Stimulated activated CD8-positive, alpha-beta memory T cell treated with anti-CD3 and anti-CD28 coated beads, Interleukin-15, amount 100 ng/mL, for 1 hour (primary cell): ENCODE measurements at places on chromosomes 1 and 21.
A peak's percentile ranks its signal among the peaks of the same experiment; 100 is the strongest.

DNA sequence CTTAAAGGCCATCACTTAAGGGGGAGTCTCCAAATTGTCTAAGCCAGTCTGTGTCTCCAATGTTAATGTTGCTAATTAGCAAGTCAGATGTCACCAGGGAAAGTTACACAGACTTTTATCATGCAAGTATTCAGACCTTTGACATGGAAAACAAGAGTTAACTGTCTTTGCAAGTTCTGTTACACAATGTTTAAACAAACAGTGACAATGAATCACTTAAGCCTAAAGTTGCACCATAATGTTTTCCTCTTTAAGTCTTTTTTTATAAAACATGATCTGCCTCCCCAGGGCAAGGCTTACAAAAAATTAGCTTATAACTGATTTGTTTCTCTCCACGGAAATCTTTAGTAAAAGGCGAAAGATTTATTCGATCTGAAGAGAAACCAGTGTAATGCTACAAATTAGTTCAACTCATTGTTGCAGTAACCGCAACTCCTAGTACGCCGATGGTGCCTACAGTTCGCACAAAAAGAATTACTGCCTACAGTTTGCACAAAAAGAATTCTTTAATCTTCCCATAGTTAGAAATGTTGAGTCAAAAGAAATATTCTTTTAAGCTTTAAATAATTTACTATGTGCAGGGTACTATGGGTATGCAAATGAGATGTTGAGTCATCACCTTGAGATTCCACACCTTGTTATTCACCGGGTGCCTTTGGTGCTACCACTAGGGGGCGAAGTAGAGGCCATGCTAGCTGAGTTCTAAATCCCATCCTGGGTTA lies 45.3 kb downstream of the HHAT start:
- DNase-seq: peak; percentile 27

DNA sequence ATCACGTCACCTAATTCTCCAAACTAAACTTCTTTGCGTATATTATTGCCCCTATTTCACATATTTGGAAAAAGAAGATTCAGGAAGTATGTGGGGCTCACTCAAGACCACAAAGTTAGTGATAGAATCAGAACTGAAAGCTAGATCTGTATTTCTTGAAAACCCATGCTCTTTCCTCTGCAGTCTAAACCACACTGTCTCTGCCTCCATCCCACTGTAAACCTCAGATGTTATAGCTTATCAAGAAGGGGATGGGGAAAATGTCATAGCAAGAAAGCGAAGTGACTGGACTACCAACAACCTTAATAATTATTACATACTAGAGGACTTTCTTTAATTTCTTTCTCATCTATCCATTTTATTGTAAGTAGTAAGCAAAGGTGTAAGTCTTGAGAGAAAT lies 257.7 kb upstream of the SGIP1 start:
- no peak for DNase-seq

DNA sequence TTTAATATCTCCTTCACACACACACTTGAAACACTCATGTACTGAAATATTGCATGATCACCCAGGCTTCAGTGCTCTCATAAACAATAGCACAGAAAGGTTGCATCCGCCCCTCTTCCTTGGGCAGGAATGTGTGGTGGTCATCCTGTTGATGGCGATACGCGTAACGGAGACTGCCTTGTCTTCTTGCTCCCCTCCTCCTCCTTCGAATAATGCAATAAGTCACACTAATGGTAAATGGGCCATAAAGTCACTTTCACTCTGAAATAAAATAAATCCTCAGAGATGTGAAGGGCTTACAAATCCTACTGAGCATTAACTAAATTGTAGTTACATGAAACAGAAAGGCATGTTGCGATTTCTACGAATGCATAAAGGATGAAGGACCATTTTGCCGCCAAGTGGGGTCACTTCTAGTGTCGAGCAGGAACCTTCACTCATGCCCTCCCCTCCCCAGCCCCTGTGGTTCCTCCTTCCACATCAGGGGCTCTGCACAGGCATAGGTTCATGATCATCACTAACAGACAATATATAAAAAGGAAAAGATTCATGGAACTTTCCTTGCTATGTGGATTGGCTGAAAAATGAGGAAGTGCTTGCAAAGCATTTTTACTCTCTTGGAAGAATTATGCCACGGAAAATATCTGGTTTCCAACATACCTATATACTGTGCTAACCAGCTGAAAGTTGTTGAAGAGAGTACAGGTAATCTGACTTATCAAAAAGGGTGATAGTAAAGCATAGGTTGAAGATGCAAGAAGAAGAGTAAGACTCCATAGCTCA lies 1.2 kb upstream of the PGBD5 start:
- no peak for DNase-seq

- no peak for DNase-seq
These were observed 6.4 kb upstream of the LRP8 start for GRCh38 chr1:53334312-53334711.

DNA sequence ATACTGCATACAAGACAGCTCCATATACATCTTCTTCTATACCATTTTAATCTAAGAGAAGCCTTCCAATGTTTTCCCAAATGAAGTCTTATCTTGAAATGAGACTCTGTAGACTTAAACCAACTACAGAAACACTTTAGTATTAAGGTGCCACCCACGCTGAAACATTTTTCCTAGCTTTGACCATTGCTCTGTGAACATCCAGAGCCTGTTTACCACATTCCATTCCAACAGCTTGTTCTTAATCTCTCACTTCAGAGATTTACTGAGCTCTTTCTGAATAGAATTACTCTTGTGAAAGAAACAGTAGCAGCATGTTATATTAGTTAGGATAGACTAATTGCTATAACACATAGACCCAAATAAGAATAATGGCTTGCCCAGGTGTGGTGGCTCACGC lies 19.6 kb upstream of the POGZ start:
- DNase-seq: no peak

- DNase-seq: no peak
These were observed 190.5 kb downstream of the HS2ST1 start for GRCh38 chr1:87104945-87105344.

DNA sequence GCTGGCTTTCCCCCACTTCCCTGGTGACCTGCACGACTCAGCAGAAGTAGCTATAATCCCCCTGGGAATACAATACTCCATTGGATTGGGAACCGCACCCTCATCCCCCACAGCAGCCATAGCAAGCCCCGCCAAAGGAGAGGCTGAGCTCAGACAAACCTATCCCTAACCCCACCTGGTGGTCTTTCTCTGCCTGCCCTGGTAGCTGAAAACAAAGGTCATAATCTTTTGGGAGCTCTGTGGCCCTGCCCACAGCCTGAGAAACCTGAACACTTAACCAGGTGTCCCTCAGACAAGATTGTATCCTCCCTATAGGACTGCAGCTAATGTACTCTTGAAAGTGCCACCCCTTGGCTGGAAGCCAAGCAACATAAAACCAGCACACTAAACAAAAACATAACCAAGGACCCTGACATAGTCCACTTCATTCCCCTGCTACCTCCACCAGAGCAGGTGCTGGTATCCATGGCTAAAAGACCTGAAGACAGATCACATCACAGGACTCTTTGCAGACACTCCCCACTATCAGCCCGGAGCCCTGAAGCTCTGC lies 71.6 kb upstream of the RUNX1 start:
- DNase-seq: no peak

GRCh38 chr1:247528812-247529474 lies 7.3 kb downstream of the OR2C3 start:
- no peak for DNase-seq

GRCh38 chr1:185477638-185478580 lies 160.9 kb upstream of the IVNS1ABP start:
- no peak for DNase-seq

- DNase-seq: no peak
These were observed 12.6 kb upstream of the RGL1 start for GRCh38 chr1:183792300-183792699.

DNA sequence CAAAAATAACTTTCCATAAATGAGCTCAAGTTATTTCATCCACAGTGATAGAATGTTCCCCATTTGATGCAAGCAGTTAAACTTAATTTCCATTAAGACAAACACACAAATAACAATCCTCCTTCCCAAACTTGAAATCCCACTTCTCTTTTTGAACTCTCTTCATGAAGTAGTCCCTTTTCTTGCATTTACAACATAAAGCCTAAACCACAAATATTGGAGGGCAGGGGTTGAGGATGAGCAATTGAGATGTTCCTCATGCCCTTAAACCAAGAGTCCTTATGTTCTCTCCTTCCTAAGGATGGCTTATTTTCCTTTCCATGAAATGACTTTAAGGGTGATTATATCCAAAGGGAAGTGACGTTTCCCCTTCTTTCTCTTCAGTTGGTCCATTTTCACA lies 228.8 kb downstream of the DISC1 start:
- no peak for DNase-seq

DNA sequence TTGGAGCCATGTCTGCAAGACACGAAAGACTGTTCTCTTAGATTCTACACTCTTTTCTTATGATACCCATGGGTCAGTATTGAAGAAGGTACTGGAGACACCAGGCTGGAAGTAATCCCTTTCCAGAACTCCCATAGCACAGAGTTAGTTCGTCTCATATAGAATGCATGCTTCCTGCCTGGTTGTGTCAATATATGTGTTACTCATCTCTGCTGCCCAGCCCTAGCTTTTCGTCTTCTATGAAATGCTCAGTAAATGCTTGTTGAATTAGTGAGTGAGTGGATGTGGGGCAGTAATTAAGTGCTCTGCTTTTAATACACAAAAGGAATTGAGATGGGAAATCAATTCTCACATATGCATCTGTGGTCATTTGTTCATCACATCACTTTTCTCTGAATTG lies 32.1 kb downstream of the ADCY10 start:
- DNase-seq: no peak

DNA sequence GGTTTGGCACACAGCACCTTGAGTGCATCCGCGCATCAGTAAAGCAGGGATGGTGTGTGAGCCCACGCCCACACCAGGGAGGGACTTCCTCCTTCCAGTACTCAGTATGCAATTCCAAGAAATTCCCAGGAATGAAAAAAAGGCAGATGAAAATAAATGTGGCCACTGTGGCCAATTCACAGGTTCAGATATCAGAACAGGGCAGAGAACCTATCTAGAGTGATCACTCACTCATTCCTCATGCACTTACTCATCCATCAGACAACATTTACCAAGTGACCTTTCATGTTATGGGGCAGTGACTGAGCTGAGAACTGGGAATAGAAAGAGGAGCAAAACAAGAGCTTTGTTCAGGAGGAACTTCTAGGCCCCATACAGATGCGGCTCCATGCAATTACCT lies 113.7 kb downstream of the ZSCAN20 start:
- DNase-seq: no peak

- DNase-seq: no peak
These were observed 64.3 kb upstream of the VANGL1 start for GRCh38 chr1:115577513-115577912.

DNA sequence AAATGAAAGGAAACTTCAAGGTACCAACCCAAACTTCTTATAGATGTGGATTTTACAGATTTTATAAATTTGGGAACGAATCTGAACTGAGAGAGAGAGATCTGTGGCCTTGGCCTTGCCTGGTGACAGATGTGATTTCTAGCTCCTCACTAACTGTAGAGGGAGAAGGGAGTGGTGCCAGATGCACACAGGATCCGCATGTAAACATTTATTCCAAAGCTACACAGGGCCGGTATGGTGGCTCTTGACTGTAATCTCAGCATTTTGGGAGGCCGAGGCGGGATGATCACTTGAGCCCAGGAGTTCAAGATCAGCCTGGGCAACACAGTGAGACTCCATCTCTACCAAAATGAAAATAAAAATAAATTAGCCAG lies 77.1 kb downstream of the PGBD5 start:
- DNase-seq: no peak

- no peak for DNase-seq
These were observed 22.1 kb downstream of the NEK2 start for GRCh38 chr1:211653293-211653692.

- no peak for DNase-seq
These were observed 61.8 kb downstream of the SPAG17 start for GRCh38 chr1:118123116-118123839.

DNA sequence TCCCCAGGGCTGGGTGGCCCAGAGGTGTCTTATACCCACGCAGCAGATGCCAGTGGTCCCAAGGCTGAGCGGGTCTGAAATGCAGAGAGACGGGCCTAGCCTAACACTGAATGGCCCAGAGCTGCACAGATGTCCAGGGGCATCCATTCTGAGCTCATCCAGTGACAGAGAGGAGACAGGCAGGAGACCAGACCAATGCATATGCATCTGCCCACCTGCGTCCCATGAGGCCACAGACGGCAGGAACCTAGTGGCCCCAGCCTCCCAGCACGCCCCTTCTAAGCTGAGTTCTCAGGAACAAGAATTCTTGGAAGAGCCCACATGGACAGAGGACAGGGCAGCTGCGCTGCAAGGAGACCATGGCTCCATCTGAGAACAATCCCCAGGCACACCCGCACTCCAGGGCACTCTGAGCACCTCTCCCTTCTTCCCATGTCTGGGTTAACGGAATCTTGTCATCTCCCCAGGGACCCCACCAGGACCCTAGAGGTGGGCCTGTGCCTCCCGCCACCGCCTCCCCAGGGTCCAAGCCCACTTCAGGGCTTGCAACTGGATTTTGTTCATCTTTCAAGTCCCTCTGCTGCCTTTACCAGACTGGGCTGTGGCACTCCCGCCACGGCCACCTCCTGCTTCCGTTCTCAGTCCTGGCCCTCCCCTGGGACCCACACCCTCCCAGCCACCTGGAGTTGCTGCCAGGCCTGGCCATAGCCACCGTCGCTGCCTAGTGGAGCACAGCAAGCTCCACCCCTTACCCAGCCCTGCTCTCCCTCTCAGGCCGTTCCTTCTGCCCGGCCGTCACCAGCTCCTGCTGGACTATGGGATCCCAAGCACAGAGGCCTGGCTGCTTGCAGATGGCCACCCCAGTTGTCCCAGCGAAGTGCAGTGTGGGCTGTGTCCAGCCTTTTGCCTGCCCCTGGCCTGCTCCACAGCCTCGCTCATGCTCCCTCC lies 3.3 kb downstream of the WNT3A start:
- DNase-seq: no peak

DNA sequence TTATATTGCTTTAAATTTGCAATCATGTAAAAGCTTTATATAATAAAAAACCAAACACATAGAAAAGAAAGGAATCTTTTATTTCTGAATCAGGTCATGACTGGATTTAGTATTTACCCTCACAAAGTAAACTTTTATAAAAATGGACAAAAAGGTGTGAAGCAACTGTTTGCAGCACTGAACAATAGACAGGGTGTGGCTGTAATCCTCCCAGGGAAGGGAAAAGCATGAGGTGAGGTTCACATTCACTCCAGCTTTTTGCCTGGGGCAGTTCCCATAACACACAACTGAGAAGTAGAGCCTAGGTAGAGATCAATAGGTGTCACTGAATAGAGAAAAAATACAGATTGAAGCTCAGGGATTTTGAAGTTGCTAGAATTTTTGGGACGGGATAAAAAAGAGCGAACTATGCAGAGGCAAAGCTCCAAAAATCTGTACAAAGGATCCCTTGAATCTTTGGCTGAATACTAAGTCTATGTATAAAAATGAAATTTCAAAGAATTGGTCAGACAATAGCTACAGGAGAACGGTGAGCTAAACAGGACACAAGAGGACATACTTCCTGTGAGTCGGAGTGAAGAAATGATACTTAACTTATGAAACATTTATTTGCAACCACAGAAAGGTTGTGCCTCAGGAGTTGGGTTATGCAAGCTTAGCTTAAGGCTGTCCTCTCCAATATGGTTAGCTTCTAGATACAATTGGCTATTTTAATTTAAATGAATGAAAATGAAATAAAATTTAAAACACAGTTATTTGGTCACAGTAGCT lies 162.0 kb upstream of the ZP4 start:
- DNase-seq: no peak

GRCh38 chr1:48930011-48930410 lies 153.3 kb upstream of the BEND5 start:
- no peak for DNase-seq

GRCh38 chr1:91619881-91620280 lies 119.2 kb downstream of the CDC7 start:
- no peak for DNase-seq
